Stimulated activated CD8-positive, alpha-beta memory T cell treated with anti-CD3 and anti-CD28 coated beads, Interleukin-7, amount 100 ng/mL, for 1 hour (primary cell): ENCODE measurements at places on chromosomes 11 and 22.
A peak's percentile ranks its signal among the peaks of the same experiment; 100 is the strongest.

DNA sequence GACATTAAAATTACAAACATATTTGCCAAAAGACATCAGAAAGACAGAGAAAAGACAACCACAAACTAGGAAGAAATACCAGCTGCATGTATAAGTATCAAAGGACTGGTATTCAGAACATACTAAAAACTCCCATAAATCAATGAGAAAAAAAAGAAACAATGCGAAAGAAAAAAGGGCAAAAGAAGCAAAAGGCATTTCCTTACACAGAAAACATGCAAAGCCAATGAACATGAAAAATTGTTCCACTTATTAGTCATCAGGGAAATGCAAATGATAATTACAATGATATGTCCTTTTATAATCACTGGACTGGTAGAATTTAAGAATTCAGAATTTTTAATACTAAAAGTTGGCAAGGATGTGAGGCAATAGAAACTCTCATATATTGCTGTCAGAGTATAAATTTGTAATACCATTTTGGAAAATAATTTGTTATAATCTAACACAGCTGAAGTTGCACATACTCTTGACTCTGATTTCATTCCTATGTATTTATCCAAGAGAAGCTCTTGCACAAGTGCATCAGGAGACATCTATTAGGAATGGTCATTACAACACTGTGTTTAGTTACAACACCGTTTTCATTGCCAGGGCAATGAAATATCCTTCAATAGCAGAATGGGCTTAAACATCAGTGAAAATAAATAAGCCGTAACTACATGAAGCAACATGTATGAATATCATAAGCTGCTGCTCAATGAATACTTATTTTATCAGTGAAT lies 279.7 kb downstream of the SWAP70 start:
- DNase-seq, result no peak

GRCh38 chr11:30586251-30587144 lies at the start of gene MPPED2:
Gene MPPED2, minus strand, starts transcription at chr11:30586353. Its CDS starts 5,980 bp downstream, at chr11:30580373.
- DNase-seq, result no peak

DNA sequence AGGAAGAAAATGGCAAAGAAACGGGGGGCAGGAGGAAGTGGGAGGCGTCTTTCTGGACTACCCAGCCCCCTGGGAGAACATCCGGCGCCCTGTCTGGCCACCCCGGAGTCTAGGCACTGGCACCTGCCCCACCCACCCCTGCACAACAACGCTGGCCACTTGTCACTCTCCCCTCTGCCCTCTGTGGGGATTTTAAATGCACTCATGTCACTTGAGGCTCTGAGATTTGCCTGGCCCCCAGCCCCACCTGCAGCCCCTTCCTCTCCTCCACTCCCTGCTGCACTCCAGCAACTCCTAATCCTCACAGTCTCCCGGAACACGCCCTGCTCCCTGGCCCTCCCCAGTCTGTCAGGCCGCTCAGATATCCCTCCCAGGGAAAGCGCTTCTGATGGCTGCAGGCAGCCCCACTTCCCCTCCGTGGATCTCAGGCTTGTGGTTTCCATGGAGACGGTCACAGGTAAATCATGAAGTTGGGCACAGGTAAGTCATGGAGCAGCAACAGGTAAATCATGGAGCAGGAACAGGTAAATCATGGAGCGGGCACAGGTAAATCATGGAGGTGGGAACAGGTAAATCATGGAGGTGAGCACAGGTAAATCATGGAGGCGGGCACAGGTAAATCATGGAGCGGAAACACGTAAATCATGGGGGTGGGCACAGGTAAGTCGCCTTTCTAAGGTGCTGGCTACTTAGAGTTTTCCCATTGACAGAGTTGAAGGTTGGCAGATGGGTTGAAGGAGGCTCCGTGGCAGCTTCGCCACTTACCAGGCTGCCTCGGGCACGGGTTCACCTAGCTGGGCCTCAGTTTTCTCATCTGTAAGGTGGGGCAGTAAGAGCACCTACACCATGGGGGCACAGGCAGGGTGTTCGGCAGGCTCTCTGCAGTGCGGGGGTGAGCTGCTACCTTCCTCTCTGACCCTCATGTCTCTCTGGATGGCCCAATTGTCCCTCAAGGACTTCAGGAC lies 79.0 kb upstream of the SHISAL1 start:
- no peak for DNase-seq

GRCh38 chr22:40176921-40177737 lies 596 bp upstream of the TNRC6B start:
- DNase-seq, result peak; percentile 37

DNA sequence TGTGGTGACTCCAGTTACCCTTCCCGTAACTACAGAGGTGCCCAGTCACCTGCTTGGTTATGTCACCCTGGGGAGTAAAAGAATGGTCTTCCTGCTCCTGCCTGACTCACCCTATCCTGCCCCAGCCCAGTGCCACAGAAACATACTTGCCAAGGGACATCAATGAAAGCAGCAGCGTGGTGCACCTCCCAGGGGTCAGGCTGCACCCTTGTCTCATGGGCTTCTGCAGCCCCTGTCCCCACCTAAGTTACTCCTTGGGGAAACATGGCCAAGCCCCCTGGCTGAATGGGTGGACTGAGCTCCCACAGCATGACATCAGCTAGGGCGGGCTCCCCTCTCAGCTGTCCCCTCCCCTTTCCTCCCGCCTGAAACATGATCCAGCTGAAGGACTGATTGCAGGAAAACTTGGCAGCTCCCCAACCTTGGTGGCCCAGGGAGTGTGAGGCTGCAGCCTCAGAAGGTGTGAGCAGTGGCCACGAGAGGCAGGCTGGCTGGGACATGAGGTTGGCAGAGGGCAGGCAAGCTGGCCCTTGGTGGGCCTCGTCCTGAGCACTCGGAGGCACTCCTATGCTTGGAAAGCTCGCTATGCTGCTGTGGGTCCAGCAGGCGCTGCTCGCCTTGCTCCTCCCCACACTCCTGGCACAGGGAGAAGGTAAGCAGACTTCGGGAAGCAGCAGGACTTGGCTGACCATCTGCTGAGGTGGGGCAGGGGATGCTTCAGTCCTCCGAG lies at the start of gene HTR3A:
HTR3A (plus strand) TSS at position 368 of the 730 bp plus-strand sequence; CDS start at position 586, 218 bp downstream.
- DNase-seq, result no peak
